ENCODE measurements at places on chromosomes 3 and 15. TPM values are rescaled to one million over a fixed set of nuclear protein-coding genes. Genes with fewer than 3 reads are reported as not detected.

DNA sequence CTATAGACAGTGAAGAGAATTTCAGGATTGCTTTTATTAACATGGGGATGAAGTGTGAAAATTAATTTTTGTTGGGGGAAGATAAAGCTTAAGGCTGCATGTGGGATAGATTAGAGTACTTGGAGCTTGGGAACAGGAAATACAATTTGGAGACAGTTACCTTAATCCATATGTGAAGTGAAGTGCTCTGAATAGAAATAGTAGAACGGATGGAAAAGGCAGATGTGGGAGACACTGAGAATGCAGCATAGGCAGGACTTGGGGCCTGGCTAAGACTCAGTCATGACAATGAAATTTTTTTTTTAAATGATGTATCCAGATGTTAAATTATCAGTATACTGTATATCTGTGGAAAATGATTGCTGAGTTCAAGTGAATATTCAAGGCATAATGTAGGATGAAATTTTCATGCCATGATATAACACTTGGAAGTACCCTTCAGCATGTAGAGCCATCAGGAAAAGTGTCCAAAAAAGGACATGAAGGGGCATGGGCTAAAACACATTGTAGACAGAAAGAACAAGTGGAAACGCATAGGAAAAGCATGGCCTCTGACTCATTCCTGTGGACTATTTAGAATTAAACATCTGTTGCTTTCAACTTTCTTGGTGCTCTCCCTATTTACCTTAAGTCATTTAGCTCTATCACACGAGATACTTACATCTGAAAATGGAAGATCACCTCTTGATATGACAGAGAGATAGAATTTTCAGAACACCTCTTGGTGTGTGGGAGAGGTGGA, 134.8 kb downstream of the RBMS3 start:
- no peak overlapping the region for H3K27ac ChIP-seq
- no peaks in the 10 kb centered on the region for H3K27me3 ChIP-seq
- no peak overlapping the region for H3K4me3 ChIP-seq
- peaks cover 3% of the 10 kb centered on the region for H3K4me1 ChIP-seq
- no peak for DNase-seq

- no peaks in the 10 kb centered on the region for H3K27me3 ChIP-seq
- no peak for DNase-seq
- H3K27ac ChIP-seq: no peak overlapping the region
- H3K36me3 ChIP-seq: peaks cover 9% of the 10 kb centered on the region
These were observed 4.5 kb downstream of the ANP32A start for GRCh38 chr15:68816158-68816557.

Gene ROPN1B
- total RNA-seq: not detected

Gene CKMT1B
- total RNA-seq: 36.7 TPM

Gene EXD1
- total RNA-seq: not detected

- H3K4me1 ChIP-seq: no peaks in the 10 kb centered on the region
- no peak overlapping the region for H3K27ac ChIP-seq
- H3K4me3 ChIP-seq: no peak overlapping the region
- no peak for DNase-seq
- H3K36me3 ChIP-seq: no peaks in the 10 kb centered on the region
These were observed 215.2 kb upstream of the ROPN1 start for GRCh38 chr3:124207077-124207476.

Gene ANKRD63
- total RNA-seq: 0.26 TPM

DNA sequence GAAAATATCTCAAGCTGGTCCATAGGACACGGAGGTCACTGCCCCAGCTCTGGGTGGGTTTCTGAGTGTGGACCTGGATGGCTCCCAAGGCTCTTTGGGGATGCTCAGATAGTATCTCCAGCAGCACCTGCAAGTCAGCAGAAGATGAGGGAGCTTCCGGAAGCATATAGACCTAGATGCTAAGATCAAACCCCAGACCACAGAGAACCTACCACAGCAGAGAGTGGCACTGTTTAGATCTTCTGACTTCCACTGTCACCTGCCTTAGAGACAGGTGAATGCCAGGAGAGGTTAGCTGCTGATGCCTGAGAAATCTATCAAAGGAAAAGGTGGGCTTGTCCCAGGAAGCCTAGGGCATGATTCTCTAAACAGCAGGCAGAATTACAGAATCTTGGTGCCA, 105.7 kb upstream of the TRPM1 start:
- H3K4me3 ChIP-seq: no peak overlapping the region
- H3K4me1 ChIP-seq: no peaks in the 10 kb centered on the region
- no peak for DNase-seq
- H3K27ac ChIP-seq: no peak overlapping the region
- peaks cover 9% of the 10 kb centered on the region for H3K36me3 ChIP-seq

DNA sequence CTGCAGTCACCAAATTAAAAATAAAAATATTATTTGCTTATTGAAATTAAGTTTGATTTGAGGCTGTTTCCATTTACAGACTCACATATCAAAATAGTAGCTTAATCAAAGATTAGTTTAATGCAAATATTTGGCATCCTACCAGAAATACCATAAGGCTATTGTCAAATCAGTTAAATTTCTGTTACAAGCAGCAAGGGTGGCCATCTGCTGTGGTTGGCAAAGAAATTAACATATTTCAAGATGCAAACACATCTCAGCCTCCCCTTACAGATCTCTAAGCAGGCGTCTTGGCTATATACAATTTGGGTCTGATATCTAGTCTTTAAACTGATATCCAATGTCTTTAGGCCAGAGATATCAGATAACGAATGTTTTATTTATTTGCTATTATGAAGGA, 83.2 kb upstream of the NEDD4 start:
- H3K4me3 ChIP-seq: no peak overlapping the region
- DNase-seq: no peak
- no peak overlapping the region for H3K27ac ChIP-seq
- H3K36me3 ChIP-seq: no peaks in the 10 kb centered on the region

Gene ZNF197
- total RNA-seq: 17.5 TPM

- no peaks in the 10 kb centered on the region for H3K27me3 ChIP-seq
- H3K27ac ChIP-seq: no peak overlapping the region
- H3K36me3 ChIP-seq: no peaks in the 10 kb centered on the region
- no peak overlapping the region for H3K4me3 ChIP-seq
- no peak for DNase-seq
- no peaks in the 10 kb centered on the region for H3K4me1 ChIP-seq
These were observed 890.7 kb upstream of the EPHA6 start for GRCh38 chr3:95923496-95924210.

DNA sequence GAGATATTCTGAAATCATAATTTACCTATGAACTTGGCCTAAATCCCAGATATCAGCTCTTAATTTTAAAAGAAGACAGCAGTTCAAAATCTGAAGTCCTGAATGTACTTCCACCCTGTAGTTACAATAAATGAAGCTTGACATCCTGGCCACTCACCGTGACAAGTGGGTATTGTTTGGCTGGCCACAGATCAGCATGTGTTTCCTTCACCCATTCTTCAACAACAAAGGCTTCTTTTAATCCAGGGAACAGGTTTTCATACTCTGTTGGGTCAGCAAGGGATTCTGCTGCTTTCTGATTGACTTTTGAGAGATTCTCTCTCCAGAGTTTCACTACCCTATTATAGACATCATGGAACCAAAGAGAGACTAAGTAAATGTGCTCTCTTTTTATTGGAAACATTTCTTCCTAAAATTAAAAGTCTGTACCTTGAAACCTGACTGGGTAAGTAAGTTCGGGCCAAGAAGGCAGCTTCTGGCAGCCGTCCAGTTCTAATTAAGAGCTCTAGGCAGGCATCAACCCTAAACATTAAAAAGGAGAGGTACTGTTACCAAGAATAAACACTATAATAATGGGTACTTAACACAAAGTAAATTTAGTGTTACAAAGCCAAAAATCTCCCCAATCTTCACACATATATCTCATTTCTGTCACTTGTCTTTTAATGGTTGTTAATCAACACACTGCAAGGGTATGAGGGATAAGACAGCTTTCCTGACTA, 15.2 kb downstream of the MRPS22 start:
- H3K4me3 ChIP-seq: no peak overlapping the region
- no peaks in the 10 kb centered on the region for H3K27me3 ChIP-seq
- DNase-seq: no peak
- peaks cover 86% of the 10 kb centered on the region for H3K36me3 ChIP-seq
- no peaks in the 10 kb centered on the region for H3K4me1 ChIP-seq

Gene NR1I2
- not detected for total RNA-seq

All from H9 (cell line).